Jurkat, Clone E6-1 (cell line): ENCODE measurements at places on chromosomes 3 and 15.

DNA sequence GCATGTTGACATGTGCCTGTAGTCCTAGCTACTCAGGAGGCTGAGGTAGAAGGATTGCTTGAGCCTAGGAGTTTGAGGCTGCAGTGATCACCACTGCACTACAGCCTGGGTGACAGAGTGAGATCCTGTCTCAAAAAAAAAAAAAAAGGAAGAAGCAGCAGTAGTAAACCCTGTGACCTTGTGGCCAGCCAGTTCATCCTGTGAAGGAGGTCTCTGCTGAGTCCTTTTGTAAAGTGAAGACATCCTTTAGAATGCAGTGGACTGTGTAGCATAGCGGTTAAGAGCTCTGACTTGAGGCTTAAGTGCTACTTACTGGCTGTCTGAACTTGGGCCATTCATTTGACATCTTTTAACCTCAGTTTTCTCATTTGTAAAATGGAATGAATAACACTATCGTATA is 8.3 kb downstream of the EXOSC7 start:
- DNase-seq = no peak

- no peak for DNase-seq
Measured at GRCh38 chr3:103653996-103654395, 1219.2 kb downstream of the ZPLD1 start.

GRCh38 chr3:133574260-133574881 is 885 bp downstream of the CDV3 start:
- peak; percentile 32 for DNase-seq

- no peak for DNase-seq
Measured at GRCh38 chr3:124758851-124759635, 28.8 kb downstream of the UMPS start.

GRCh38 chr15:34657469-34658127 is 74.1 kb upstream of the GOLGA8B start:
- DNase-seq = no peak

- no peak for DNase-seq
Measured at GRCh38 chr3:17891139-17891856, 148.9 kb upstream of the TBC1D5 start.

DNA sequence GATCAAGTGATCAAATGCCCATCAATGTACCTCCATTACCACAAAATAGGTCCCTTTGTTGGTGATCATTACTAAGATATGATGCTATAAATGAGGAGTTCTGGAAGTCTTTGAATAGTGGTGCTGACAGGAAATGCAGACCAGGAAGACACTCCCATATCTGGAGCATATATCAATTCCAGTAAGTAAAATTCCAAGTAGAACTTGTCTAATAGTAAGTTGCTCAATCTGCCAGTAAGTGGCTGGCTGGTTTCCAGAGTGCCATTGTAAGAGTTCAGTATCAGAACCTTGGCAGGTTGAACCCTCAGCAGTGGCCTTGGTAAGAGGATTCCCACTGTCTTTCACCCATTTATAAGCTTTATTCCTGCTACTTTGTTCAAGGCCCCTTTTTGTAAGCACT is 379.9 kb upstream of the RBMS3 start:
- DNase-seq = no peak

DNA sequence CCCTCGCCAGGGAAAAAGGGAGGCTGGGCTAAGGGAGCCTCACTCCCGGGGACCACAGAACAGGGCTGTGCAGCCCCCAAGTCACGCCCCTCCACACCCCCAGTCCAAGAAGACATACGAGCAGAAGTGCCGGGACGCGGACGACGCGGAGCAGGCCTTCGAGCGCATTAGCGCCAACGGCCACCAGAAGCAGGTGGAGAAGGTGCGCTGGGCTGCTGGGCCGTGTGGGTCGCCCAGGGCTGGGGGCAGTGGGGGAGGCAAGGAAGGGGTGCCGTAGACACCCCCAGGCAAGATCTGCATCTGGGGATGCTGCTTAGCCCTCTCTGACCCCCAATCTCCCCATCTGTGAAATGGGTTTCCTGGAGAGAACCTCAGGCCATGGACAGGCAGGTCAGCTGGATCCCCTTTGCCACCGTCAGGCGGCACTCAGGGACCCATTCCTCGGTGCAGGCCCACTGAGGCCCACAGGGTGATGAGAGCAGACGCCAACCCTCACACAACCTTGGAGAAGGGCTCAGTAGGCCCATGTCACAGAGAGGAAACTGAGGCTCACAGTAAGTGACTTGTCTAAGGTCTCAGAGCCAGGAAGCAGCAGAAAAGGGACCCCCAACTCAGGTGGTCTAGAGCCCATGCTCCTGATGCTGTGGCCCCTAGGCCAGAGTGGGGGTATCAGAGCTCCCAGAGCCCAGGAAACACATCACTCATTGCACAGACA is 33.7 kb downstream of the PSTPIP1 start:
- no peak for DNase-seq

- no peak for DNase-seq
Measured at GRCh38 chr15:95845862-95846515, 484.5 kb upstream of the NR2F2 start.

DNA sequence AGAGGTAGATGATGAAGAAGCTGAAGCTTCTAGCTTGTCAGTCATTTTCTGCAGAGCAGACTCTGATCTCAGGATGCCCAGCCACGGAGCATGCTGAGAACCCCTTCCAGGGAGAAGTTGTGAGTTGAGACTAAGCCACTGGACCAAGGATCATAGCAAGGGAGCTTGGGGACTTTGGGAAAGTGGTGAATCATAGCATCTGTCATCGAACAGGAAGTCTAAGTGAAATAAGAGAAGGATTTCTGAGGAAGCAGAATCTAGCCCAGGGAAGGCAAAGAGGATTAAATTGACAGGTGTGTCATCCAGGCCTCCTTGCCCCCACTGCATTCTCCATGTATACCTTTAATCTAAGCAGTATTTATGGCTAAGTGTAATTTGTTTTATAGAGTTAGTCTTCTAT is 71.8 kb upstream of the TMEM108 start:
- no peak for DNase-seq

- DNase-seq = no peak
Measured at GRCh38 chr15:70091726-70092463, 5.8 kb downstream of the TLE3 start.

- peak; percentile 29 for DNase-seq
Measured at GRCh38 chr15:34610354-34610753, 26.9 kb upstream of the GOLGA8B start.

GRCh38 chr15:76866716-76867321 is 38.3 kb downstream of the SCAPER start:
- DNase-seq = peak; percentile 32

DNA sequence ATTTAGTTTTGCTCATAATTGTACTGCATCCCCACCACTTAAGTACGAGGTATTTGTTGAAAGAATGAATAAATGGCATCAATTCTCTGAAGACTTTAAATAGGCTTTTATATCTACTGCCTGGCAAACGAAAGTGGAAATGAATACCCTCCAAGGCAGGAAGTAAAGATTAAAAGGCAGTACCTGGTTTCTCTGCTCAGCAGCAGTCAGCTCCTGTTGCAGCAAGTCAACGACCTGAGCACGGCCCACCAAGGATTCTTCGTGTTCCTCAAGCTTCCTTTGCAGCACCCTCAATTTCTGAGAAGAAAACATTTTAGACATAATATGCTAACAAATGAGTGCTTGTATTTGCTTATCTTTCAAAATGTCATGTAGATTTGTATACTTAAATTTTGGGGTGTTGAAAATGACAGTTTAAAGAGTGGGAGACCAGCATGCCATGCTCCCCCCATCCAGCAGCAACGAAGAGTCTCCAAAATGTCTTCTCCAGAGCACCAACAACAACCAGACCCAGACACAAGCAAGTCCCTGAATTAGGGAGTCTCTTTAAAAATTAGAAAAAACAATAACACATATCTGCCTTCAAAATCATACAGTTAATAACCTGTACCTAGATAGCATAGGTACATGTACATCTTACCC is 31.2 kb downstream of the GOLGB1 start:
- DNase-seq = peak; percentile 48

DNA sequence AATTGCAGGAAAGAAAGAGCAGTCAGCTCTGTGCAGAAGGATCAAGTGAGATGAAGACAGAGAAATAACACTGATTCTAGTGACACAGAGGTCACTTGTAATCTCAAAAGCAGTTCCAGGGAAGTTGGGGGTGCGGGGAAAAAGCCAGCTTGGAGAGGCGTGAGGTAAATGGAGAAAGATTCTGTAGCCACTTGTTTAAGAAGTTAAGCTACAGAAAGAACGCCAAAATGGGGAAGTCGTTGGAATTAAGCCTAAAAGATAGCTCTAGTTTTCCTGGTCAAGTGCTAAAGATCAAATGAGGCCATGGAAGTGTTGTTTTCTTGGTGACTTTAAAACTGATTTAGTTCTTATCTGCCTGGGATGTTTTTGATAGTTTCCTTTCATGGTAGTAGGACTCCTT is 152.0 kb downstream of the GREM1 start:
- DNase-seq = no peak

- peak; percentile 52 for DNase-seq
Measured at GRCh38 chr3:39177708-39178332, 14.6 kb downstream of the XIRP1 start.

DNA sequence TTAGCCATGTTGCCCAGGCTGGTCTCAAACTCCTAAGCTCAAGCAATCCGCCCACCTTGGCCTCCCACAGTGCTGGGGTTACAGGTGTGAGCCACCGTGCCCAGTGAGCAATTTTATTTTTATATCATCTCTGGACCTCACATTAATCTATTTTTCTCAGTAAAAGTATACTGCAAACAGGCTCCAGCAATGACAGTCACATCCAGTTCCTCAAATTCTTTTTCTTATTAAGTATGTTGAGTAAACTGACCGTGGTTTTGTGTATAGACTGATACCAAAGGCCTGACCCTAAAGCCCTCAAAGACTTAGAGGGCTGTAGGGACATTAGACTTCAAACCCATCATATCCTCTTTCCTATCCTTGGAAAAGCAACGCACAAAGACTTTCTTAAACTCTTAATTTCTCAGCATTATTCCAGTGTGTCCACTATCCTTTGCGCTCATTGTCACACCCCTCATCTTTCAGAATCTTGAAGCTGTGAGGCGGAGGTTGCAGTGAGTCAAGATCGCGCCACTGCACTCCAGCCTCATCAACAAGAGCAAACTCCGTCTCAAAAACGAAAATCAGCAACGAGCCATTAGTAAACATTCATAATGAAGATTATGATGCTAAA is 2.0 kb downstream of the NGLY1 start:
- no peak for DNase-seq

DNA sequence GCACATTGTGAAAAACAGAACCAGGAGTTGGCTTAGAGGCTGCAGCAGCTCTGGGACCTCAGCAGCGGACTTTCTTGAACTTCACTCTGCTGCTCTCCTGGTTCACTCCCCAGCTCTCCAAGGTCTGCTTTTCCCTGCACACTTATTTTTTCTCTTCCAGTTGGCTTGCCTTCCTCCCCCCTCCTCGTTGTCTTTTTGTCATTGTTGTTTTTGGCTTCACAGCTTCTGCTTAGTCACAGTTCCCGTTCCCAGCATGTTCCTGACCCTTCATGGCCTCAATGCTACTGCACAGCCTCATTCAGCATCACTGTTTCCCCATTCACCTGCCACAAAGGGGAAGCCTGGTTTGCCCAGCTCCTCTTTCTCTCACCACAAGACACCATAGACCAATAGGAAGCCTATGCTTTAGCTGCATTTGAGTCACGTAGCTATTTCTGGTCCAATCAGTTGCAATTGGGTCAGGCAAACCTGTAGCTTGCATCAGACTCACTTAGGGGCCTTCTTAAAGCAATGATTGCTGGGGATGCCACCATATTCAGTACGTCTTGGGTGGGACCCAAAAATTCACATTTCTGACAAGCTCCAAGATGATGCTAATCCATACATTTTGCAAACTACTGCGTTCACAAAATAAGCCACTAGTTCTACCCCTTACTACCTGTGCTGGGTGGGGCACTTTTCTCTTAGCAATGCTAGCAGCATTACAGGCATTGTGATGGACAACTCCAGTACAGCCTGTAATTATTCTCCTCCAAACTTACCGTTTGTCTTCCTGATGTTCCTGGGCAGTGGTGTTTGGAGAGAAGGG is 7.8 kb upstream of the SUMF1 start:
- DNase-seq = peak; percentile 14

DNA sequence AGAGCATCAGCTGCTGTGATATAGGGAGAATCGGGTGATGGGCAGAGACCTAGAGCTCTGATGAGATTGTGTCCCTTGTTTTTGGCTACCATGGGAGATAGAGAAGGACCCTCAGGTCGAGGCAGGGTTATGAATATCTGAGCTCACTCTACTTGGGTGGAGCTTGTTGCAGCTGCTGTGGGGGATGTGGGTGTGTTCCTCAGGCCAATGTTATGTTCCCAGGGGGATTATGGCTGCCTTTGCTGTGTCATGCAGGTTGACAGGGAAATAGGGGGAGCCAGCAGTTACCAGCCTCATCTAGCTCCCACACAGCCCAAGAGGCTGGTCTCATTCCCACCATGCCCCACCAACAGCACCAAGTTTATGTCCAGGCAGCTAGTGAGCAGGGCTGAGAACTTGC is 131.5 kb downstream of the TRIM42 start:
- DNase-seq = no peak

- DNase-seq = peak; percentile 23
Measured at GRCh38 chr15:77421370-77421700, 647 bp downstream of the HMG20A start.

GRCh38 chr3:31925271-31925630 is 55.8 kb downstream of the OSBPL10 start:
- no peak for DNase-seq

GRCh38 chr3:61853912-61854311 is 292.5 kb downstream of the PTPRG start:
- DNase-seq = no peak
